ENCODE measurements at places on chromosomes 2 and 18.
A peak's percentile ranks its signal among the peaks of the same experiment; 100 is the strongest.

DNA sequence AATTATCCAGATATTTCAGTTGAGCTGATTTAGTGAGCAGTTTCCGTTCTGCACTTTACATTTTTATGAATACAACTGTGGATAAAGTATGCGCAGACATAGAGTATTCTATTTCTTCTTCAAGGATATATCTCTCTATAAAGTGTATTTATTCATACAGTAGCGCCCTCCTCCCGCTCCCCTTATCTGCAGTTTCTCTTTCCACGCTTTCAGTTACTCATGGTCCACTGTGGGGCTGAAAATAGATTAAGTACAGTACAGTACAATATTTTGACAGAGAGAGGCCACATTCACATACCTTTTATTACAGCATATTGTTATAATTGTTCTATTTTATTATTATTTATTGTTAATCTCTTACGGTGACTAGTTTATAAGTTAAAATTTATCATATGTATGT lies 19.7 kb upstream of the FHL2 start:
- DNase-seq = no peak

GRCh38 chr2:127080938-127081755 lies 25.8 kb downstream of the BIN1 start:
- peak; percentile 57 for DNase-seq

GRCh38 chr2:48965204-48965603 lies 189.1 kb downstream of the FSHR start:
- no peak for DNase-seq

DNA sequence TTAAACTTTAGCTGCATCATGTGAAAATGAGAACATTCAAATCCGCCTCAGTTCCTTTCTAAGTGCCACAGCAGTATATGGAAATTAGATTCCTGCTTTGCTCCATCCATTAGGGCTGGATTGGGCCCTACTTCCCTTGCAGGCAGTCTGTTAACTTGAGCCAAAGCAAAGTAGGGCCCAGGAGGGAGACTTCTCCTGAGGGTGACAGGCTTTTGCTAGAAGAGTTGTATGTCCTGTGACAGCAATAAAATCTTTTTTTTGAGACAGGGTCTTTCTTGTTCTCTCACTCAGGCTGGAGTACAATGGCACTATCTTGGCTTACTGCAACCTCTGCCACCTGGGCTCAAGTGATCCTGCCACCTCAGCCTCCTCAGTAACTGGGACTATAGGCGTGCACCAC lies 28.1 kb downstream of the VIL1 start:
- no peak for DNase-seq

- DNase-seq = no peak
Observed at GRCh38 chr2:212894026-212894425, 257.4 kb downstream of the IKZF2 start.
